ENCODE measurements at places on chromosomes 2 and 18. TPM values are rescaled to one million over a fixed set of nuclear protein-coding genes. Genes with fewer than 3 reads are reported as not detected.

METAP1D gene
- 6.2 TPM for total RNA-seq

C2orf78 gene
- total RNA-seq, result not detected

DNA sequence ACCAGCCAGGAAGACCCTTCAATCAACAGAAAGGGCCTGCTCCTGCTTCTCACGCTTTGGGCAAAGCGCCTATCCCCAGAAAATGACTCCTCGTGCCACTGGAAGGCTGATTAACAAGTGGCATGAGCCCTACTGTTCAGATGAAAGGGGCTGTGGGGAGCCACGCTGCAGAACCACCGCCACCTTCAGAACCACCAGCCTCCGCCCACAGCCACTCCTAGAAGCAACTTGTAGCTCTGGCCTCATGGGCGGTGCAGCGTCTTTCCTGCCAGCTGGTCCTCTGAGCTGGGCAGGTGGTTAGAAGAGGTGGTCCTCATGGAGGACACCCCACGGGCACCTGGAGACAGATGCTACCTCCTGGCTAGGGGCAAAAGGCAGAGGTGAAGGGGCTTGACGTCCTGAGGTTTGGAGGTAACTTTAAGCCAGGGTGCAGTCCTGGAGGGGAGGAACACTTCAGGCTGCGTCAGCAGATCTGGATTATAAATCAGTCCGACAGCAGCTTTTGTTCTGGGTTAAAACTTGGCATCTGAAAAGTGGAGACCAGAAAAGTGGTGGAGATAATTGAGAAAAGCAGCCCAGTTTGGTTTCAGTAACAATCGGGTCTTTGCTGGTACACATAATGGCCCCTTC, 861 bp upstream of the SEMA4C start:
- peak; percentile 29 for DNase-seq

GRCh38 chr2:201949181-201949926, 84.3 kb upstream of the FZD7 start:
- no peak for DNase-seq

- DNase-seq, result no peak
Measured at GRCh38 chr2:119218478-119219064, 5.1 kb upstream of the STEAP3 start.

DNA sequence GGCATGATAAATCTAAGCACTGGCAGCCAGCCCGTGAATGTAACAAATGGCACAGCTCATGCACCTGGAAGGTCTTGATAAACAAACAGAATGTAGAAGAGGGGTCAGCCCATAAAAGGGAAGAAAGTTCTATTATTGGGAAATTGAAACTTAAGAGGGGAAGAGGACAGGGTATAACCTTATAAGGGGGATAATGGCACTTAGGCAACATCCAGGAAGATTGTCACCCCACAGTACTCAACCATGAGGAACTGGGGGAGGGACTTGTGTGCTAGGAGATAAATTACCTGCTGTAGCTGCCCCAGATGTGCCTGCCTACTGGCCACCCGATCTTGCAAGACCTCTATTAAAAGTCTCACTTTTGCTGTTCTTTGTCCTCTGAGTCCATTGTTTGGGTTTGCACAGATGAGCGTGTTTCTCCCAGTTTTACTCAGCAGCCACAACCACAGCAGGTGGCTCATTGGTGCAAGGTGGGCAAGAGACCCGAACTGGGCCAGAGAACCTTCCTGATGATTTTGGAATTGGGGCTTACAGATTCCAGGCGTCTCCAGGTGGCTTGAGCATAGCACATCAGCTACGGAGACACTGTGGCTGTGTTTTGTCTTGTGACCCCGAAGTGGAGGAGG, 79.0 kb upstream of the TAF1B start:
- no peak for DNase-seq

DNA sequence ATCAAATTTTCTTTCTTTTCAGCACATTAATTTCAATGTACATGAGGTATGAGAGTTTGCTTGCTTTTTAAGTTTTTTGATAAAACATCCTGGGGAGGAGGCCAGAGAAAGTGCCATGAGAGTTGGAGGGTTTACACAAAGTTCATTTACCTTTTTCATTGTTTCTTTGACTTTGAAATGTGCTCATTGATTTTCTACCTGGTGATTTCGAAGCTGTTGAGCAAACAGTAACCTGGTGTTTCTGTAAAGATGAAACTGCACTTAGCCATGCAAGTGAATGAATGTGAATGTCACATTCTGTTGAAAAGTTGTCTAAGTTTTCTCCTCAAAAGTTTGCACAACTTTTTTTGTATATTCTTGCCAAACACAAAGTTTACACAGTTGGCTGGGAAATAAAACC, 797.0 kb downstream of the METTL4 start:
- no peak for DNase-seq

- no peak for DNase-seq
Measured at GRCh38 chr2:39304200-39304599, 60.4 kb upstream of the CDKL4 start.

DNA sequence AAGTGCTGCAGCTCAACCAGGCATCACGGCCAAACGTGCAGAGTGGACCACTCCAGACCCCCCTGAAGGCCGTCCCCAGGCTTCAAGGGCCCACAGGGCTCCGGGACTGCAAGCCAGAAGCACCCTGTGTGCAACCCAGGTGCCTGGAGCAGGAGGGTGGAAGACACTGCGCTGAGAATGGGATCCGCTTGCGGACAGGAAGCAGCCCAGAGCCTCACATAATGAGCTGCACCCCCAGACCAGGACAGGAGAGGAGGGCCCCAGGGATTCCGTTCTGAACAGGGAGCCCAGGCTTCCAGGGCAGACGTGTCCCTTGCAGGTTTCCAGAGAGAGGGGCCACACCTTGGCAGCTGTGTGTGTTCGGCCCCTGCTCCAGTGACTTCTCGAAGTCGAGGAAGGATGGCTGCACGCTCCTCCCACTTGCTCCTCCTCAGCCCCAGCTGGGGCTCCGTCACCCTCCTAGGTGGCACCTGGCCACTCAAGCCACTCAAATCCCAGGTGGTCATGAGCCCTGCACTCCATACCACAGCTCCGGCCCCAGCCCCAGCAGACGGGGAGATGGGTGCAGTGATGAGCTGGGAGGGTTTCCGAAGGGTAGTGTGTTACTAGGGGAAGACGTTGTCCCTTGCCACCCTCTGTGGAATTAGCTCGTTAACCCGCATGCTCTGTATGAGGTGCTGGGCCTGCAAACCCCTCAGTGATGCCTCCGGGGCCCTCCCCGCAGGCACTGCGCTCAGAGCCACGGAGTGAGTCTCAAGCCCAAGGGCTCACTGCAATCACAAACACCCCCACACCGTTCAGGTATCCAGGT, 79.2 kb downstream of the NDUFA10 start:
- no peak for DNase-seq

DNA sequence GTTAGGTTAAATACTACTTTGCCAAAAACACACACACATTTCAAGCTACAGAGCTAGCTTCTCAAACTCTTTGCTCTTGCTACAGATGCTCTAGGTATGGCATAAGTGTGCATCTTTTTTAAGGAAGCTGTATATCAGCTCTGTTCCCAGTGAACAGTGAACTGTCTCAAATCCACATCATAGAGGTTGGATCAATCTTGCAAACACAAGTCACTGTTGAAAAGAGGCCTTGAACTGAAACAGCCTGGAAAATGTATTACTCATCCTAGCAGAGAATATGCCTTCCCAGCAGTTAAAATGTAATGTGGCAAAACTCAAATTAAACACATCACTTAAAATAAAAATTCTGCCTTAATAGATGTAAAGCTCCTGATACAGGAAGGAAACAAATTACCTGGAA, 151.8 kb downstream of the WDPCP start:
- DNase-seq, result no peak

- DNase-seq, result no peak
Measured at GRCh38 chr2:108866041-108866440, 79.5 kb downstream of the CCDC138 start.

DNA sequence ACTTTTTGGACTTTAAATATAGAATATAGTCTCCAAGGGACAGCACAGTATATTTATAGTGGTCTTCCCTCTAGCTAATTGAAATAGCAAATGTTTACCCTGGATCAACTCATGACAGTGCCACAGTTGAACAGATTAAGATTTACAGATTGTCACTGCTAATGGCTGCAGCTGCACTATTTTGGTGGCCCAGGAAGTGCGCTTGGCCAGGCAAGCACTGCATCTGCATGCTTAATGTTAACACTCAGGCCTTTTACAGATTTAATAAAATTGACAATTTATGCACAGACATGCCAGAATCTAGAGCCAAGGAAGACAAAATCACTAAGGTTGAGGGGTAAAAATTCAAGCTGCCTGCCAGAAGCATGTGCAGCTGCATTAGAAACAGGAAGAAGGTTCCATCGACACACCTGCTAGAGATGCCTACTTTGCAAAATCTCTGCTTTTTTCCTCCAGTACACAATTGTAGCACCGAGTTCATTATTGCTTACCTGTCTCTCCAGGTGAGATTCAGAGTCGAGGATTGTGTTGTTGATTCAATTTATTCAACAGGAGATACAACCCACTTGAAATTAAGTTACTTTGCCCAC, 1042.3 kb upstream of the NRXN1 start:
- no peak for DNase-seq

DNA sequence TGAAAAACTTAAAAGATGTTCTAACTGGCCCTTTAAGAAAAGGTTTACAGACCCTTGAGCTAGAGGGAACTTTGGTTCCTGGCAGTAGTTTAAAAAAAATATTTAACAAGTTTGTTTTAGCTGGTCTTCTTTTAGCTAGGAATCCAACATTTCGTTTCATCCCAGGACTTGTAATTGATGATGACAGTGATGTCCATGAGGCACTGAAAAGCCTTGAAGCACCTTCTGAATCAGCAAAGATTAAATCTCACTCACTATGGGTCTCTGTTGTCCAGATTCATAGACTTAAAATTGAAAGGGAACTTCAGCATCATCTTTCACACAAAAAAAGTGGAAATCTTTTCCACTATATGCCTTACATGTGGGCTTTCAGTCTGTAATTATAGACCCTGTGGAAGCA, 102.9 kb upstream of the ETAA1 start:
- DNase-seq, result no peak

DNA sequence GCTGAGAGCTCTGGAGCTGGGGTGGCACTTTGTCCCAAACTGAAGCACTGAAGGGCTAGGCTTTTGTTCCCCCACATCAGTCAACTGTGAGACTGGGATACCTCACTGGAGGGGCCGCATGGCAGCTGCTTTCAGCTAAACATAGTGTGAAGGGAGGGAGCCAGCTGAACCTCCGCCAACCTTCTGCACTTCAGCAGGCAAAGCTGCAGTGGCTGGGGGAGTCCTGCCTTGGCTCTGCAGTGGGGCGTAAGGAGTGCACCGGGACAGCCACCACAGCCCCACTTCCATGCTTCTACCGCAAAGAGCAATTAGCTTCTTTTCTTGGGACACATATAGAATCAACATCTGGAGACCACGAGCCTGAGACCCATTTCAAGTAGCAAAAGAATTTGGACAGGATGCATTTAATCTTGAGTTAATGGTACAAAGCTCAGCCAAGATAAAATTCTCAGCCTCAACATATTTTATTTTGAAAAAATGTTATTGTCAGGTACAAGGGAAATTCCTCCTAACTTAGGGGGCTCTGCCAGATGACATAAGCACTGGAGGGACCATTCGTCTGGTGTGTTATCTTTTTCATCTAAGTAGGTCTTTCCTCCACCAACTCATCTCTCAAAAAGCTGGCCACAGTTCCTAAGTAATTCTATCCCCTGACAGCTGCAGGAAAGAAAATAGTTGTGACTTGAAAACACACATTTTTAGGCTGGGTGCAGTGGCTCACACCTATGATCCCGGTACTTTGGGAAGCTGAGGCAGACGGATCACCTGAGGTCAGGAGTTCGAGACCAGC, 25.6 kb upstream of the MYCN start:
- no peak for DNase-seq

- peak; percentile 77 for DNase-seq
Measured at GRCh38 chr18:48714873-48715272, 176.0 kb downstream of the CTIF start.

DNA sequence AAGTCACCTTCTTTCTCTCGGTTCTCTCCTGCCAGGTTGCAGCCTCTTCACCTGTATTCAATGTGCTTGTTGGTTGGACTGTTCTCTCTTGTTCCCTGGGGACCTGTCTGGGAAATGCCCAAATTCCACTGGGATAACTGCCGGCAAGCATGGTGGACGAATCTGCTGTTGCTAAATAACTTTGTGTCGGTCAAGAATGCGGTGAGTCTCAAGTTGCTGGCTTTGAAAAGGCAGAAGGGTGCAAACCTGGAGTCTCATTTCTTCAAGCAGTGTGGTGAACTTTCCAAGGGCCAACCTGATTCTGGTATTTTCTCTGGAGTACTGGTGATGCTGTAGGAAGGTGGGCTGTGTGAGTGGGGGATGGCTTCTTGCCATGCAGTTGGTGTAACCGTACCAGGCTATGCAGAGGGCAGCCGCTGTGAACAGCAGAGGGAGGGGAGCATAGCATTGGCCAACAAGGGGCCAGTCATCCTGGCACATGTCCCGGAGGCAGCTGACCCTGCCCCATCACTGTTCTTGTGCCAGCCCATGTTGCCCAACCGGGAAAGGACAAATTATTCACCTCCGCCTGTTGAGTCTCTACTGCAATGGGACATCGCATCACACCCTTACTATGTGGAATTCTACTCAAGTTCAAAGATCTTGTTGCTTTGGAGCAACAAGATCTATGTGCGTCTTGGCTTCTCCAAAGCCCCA, 88.1 kb upstream of the SEC11C start:
- DNase-seq, result no peak

DNA sequence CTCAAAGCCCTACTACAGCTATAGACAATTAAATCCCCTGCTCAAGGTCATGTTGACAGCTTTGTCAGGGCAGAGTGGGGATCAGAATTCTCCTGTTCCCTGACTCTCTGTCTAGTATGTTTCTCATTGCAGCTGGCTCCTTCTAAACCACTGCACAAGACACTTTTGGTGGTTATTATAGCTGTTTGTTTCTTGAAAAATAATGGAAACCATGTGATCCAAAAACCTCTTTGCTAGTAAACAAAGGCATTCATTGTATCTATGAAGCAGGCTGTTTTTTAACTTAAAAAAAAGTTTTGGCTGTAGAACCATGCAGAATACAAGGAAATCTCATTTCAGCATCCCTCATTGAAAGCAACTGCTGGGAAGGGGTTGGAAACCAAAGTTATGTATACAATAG, 352.5 kb upstream of the EPHA4 start:
- DNase-seq, result no peak

DNA sequence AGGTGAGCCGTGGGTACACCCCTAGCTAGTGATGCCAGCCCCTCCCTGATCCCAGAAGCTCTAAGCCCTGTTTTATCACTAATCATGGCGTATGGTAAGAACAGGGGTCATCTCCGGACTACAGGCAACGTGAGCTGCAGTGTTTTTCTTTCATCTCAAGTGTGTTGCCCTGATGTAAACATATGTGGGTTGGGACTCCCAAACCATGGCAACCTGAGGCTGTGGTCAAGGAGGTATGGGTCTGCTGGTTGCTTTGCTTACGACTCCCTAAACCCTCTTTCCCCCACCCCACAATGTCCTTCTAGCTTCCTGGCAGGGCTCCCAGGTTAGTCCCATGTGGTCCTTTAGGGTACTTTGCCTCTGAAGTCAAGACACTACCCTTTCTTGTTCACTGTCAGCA, 53.6 kb upstream of the AFF3 start:
- no peak for DNase-seq

GRCh38 chr2:219071131-219071816, 10.6 kb upstream of the IHH start:
- peak; percentile 61 for DNase-seq

GRCh38 chr2:84904717-84905174, 710 bp upstream of the TMSB10 start:
- DNase-seq, result no peak

GRCh38 chr18:77110936-77111335, 21.6 kb downstream of the MBP start:
- DNase-seq, result no peak

GRCh38 chr18:5710235-5710634, 166.4 kb upstream of the EPB41L3 start:
- no peak for DNase-seq

- DNase-seq, result peak; percentile 1
Measured at GRCh38 chr18:47191961-47192360, 15.8 kb upstream of the IER3IP1 start.

All from HT-29 (cell line).